Cortex of kidney (tissue), 1 donor: ENCODE measurements at places on chromosomes 6 and 20.

DNA sequence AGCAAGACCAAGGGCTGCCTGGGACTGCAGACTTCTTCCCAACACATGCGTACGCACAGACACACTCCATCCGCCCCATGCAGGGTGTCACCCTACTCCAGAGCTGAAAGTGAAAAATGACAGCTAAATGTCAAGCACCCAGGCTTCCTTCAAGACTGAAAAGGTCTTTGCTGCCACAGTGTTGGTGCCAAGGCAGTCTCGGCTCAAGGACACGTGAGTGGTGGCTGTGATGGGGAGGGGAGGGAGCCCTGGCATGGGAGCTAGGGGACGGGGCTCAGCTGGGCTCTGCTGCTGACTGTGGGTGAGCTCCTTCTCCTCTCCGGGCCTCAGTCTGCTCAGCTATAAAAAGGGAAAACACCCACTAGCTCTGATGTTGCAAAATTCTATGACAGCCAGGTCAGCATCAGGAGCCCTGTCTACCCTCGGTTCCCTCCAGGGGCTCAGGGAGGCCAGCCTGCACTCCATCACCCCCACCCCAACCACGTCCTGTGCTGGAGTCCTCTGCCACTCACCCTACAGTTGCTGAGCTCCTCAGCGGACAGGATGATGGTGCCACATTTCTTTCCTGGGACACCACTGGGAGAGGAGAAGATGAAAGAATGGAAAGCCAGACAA is 47.6 kb downstream of the CPNE5 start:
- no peak for DNase-seq

- DNase-seq, result no peak
Measured at GRCh38 chr6:53412021-53412715, 63.4 kb upstream of the ELOVL5 start.

GRCh38 chr6:170082531-170083187 is 208.2 kb downstream of the DLL1 start:
- DNase-seq, result no peak

DNA sequence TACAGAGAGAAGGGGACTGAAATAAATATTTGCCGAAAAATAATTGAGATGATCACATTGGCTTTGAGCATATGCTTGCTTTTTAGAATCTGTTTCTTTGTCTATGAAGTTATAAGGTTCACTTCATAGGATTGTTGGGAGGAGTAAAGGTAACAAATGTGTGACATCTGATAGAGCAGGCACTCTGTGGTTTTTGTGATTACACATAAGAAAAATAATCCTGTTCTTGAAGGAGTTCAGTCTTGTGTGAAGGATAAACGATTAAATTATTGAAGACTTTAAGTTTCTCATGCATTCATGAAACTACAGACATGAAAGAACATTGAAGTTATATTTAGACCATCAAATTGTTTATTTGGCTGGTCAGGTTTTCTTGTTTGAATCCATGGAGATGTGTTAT is 45.0 kb downstream of the QKI start:
- DNase-seq, result no peak

DNA sequence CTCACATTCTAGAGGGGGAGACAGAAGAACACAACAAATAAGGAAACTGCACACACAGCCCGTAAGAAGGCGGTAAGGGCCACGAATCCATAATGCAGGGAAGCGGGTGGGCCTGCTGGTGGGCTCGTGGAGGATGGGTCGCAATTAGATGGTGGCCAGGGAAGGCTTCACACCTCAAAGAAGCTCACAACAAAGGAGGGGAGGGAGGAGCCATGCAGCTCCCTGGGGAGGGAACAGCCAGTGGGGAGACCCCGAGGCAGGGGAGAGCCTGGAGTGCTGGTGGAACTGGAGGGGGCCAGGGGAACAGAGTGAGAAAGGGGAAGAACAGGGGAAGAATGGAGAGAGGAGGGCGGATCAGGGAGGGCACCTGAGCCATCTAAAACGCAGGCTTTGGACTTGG is 13.4 kb downstream of the SRC start:
- DNase-seq, result no peak

DNA sequence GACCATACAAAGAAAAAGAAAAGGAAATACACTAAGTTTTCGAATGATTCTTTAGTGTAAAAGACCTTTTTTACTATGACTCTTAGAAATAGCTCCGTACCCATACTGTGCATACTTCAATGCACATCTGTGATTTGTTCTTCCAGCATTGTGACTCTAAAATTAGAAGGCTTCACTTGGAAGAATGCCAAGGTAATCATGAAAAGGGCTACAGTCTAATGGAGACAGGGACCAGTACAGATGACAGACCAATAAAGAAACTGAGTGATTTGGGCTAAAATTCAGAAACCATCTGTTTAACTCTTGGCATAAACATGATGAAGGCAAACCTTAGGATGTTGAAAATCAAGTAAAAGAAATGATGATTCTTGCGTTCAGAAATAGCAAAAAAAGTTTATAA is 46.3 kb downstream of the CYP39A1 start:
- DNase-seq, result no peak

- no peak for DNase-seq
Measured at GRCh38 chr20:57620274-57620990, at the start of gene ZBP1. Gene ZBP1, minus strand, starts transcription at chr20:57620426. Its CDS starts 131 bp downstream, at chr20:57620295.

GRCh38 chr6:116973976-116974375 is 96.9 kb downstream of the RFX6 start:
- no peak for DNase-seq

DNA sequence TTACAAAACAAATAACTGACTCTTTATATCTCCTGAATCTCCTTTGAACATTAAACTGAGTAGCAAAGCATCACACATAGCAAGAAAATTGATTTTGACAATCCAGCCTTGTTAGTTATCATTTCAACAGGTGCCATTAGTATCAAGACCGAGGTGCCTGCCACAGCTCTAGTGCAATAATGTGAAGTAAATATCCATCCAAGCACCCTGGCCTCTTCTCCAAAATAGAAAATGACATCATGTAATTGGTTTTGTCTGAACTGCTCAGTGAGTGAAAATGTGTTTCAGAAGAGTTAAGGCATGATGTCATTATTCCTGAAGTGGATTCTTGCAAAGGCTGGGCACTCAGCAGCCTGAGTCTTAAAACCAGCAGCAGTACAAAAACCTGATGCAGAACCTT is 341.4 kb downstream of the PLCB1 start:
- DNase-seq, result no peak

DNA sequence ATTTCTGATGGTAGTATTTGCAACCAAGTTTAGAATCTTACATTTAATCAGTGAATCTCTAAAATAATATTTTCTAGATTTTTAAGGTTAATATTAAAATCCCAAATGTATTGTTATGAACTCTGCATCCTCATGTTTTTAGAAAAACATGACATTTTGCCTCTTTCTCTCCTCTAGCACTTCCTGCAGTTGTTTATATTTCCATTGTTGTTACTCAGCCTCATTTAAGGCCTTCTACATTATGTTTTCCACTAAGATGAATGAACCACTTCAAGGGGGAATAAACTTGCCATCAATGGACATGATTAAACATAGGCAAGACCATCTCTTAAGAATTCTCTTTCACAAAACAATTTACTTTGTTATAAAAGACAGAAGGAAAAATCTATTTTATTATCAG is 333.5 kb upstream of the IRAK1BP1 start:
- no peak for DNase-seq

GRCh38 chr6:27209196-27209595 is 38.3 kb upstream of the PRSS16 start:
- DNase-seq, result no peak

DNA sequence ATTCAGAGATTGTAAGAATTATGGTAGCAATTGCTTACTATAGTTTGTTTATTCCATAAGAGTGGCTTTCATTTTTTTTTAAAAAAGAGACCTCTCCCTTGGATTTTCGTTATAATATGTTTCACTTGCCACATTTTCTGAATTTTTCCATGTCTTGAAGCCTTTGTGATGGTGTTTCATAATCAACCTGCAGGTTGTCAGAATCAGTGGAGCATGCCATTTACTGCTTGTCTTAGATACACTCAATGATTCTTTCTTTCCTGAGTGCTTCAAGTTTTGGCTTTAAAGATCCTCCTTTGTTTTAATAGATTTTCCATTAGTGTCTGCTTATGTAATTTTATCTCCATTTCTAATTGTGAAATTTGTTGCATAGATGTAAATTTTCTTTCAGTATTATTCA is 31.2 kb downstream of the KCNQ5 start:
- DNase-seq, result no peak

DNA sequence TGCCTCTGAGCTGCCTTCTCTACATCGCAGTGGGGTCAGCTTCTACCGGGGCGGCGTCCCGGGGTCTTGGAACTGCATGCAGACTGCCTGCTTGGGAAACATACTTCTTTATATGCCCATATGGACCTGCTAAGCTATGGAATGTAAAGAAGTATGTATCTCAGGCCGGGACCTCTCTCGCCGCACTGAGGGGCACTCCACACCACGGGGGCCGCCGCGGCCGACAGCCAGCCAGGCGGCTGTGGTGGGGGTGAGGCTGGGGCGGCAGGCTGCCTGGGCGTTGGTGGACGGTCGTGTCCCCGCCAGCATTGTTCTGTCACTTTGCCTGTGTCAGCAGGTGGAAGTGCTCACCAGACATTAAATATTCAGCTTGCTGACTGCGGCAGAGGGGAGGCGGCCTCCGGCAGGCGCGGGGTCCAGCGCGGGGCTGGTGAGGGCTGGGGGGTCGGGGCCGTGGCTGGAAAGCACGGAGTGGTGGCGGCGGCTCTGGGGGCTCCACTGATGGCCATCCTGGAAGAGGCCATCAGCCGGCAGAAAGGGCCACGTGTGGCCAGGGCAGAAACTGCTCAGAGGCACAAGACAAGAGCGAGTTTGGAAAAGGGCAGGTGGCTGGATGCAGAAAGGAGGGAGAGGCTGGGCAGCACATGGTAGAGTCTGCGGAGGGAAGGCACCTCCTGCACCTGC is 78.6 kb upstream of the GATA5 start:
- no peak for DNase-seq

DNA sequence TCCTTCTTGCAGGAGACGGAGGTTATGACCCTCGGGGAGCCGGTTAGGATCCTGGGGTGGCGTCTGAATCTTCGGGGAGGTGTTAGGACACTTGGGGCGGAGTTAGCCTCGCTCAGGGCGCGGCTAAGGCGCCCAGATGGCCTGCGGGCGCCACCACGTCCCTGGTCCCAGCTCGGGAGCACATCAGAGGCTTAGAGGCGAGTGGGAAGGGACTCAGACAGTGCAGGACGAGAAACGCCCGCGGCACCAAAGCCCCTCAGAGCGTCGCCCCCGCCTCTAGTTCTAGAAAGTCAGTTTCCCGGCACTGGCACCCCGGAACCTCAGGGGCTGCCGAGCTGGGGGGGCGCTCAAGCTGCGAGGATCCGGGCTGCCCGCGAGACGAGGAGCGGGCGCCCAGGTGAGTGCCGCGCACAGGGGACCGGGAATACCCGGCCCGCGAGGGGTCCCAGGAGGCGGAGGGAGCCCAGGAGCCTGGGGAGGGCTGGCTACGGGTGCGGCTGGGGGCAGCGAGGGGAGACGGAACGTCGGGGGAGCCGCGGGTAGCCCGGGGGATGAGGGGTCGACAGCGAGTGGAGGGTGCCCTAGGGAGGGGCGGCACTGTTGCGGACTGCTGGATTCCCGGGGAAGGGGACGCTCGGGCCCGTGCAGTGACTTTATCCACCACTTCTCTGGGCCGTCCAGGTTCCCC is at the start of gene HCK:
Gene HCK, plus strand, starts transcription at position 153 of the 688 bp plus-strand sequence.
- no peak for DNase-seq

- DNase-seq, result no peak
Measured at GRCh38 chr6:125499535-125499934, 197.8 kb upstream of the HDDC2 start.

GRCh38 chr6:144284783-144285547 is at the start of gene UTRN:
Gene UTRN, plus strand, starts transcription at chr6:144285335. Its CDS starts 6,494 bp downstream, at chr6:144291829.
- peak; percentile 11 for DNase-seq

DNA sequence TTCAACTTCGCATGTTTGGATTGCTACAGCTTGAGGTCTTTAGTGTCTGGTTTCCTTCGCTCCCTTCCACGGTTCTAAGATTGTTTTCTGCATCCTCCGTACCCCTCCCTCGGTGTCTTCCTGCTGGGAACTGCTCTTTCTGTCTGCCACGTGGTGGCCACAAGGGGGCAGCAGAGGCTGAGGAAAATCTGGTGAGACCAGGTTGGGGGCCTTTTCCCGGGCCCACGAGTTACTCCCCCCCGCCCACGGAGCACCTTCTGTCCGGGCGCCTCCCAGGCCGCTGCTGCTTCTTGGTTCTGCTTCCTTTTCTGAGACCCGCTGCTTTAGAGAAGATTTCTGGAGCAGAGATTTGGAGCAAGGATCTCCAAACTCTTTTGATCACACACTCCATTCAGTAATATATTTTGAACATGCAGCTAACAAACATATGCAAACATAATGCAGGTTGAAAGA is 21.1 kb upstream of the NOTCH4 start:
- DNase-seq, result no peak

- no peak for DNase-seq
Measured at GRCh38 chr20:23497536-23497935, 6.6 kb downstream of the CST8 start.

DNA sequence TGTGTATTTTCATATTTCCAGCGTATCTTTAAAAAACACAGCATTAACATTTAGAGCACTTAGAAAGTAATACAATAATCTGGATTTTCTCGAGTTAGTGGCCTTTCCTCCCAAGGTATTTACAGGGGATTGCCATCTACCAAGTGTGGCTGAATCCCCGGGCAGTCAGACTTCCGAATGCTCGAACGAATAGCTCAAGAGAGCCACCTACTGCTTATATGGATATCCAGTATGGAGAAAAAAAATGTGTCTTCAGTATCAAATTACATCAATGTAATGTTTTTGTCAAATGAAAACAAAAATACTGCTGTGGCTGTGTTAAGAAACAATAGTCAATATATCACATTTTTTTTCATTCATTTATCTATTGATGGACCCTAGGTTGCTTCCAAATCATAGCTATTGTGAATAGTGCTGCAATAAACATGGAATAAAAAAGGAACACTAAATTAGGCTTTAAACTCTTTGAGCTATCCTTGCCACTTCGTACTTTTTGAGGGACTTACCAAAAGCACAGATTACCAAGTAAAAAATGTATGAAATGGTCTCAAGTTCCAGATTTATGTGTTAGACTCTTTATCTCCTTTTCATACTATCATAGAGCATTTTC is 654.5 kb upstream of the PTCHD4 start:
- no peak for DNase-seq

- DNase-seq, result no peak
Measured at GRCh38 chr6:153927867-153928266, 111.2 kb upstream of the OPRM1 start.

- no peak for DNase-seq
Measured at GRCh38 chr20:51450221-51450712, 92.3 kb downstream of the NFATC2 start.

- no peak for DNase-seq
Measured at GRCh38 chr6:129644567-129645015, 65.4 kb downstream of the ARHGAP18 start.

DNA sequence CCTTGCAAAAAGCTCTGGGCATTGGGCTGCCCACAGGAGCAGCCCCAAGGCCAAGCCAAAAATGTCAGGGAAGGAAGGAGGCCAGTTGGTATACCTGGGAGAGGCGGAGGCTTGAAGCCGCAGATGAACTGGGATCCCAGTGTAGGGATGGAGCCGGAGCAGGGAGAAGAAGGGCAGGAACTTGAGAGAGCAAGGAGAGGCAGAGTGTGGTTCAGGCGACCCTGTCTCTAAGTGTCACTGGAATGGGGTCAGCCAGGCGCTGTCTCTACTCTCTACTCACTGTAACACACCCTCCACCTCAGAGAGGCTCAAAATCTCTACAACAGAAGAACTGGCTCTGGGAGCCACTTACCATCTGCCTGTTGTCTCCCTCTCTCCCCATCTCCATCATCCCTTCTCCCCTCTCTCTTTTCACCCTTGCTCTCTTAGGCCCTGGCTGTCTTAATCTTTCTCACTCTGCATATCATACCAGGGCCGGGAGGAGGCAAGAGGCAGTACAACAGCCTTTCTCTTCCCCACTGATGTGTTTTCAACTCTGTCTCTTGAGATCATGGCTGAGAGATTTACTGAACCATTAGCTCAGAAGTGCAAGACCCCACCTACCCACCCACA is 93.3 kb downstream of the CRYBG1 start:
- no peak for DNase-seq
